Endodermal cell (in vitro differentiated cells): ENCODE measurements at places on chromosomes 7 and 10. TPM values are rescaled to one million over a fixed set of nuclear protein-coding genes. Genes with fewer than 3 reads are reported as not detected.

Gene OR2A7
- total RNA-seq = 4.1 and 4.8 TPM in 2 replicates

Gene CRCP
- total RNA-seq = 22.0 and 25.9 TPM in 2 replicates

Gene TM9SF3
- 134 and 144 TPM in 2 replicates for total RNA-seq

Gene PDE1C
- 0.26 and 0.29 TPM in 2 replicates for total RNA-seq

Gene AGR2
- not detected in 3 replicates for total RNA-seq

DNA sequence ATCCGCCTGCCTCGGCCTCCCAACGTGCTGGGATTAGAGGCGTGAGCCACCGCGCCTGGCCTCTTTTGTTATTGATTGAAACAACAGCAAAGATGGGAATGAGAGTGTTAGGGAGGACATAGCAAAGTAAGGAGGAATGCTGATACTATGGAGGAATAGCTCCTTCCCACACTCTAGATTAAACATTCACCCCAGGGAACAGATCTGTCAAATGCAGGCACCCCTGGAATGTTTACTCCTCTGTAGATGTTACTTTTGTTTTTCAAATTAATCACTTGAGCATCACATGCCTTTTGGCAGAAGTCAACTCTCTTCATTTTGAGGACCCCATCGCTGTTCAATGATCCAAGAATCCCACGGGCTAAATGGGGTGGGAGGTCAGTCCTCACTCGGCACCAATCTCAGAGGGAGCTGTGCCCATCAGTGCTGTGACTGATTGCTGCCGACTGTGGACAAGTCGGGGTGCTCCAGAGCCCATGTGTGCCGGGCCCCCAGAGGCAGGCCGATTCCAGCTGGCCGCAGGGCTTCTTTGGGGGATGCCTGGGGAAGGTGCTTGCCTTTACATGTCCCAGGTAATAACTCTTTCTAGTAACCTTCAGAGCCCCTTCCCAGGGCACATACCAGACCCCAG, 10.2 kb upstream of the COBL start:
- H3K36me3 ChIP-seq = no peaks in the 10 kb centered on the region
- no peak overlapping the region for H3K27ac ChIP-seq
- no peaks in the 10 kb centered on the region for H3K27me3 ChIP-seq

- peaks cover 12% of the 10 kb centered on the region for H3K36me3 ChIP-seq
- H3K4me1 ChIP-seq = no peaks in the 10 kb centered on the region
- no peak overlapping the region for H3K4me3 ChIP-seq
- no peak overlapping the region for H3K27ac ChIP-seq
- DNase-seq = no peak
- no peaks in the 10 kb centered on the region for H3K27me3 ChIP-seq
These were observed 46.5 kb upstream of the FAM20C start for GRCh38 chr7:145863-146262.

DNA sequence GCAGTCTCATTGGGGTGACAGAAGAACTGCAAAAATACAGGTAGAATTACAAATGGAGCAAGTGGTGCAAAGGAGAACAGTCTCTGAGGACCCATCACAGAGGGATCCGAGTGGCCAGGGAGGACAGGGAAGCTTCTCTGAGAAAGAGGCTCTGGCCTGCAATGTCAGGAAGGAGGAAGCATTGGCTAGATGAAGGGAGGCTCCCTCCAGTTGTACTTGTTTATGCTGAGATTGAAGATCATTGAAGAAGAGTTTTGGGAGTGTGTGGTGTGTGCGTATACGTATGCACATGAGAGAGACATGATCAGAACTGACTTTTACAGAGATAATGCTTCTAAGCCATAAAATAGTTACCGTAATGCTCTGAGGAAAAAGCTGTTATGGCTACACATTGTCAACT, 274.7 kb upstream of the FZD8 start:
- no peak for DNase-seq
- H3K4me3 ChIP-seq = no peak overlapping the region
- no peak overlapping the region for H3K27ac ChIP-seq
- no peaks in the 10 kb centered on the region for H3K36me3 ChIP-seq

GRCh38 chr7:135161669-135162068, 8.8 kb downstream of the CYREN start:
- no peak for DNase-seq
- H3K4me1 ChIP-seq = peaks cover 4% of the 10 kb centered on the region
- peaks cover 27% of the 10 kb centered on the region for H3K36me3 ChIP-seq
- no peaks in the 10 kb centered on the region for H3K27me3 ChIP-seq
- no peak overlapping the region for H3K4me3 ChIP-seq

DNA sequence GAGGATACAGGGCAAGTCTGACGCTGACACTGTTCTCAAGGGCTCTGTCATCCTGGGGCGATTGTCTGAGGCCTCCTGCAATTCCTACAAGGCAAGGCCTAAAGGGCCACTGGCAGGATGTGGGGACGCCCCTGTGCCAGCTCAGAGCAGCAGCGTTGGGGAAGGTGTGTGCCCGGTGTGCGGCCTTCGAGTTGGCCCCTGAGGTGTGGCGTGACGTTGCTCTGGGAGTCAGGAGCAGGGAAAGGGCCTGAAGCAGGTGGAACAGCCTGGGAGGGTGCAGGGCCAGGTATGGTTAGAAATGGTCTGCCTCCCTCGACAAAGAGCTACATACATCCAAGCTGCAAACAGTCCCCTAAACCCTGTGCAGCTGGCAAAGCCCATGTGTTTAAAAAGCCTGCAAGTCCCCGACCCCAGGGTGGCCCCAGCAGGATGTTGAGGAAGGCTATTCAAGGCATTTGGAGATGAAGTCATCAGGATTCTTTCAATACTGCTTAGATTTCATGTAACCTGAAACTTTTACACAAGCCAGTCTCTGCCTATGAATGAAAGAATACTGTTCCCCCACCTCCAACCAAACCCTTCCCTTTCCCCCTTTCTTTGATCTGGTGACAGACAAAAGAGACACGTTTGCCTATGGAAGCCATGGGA, 142.5 kb upstream of the TNS3 start:
- no peaks in the 10 kb centered on the region for H3K27me3 ChIP-seq
- H3K4me3 ChIP-seq = no peak overlapping the region
- H3K4me1 ChIP-seq = peaks cover 3% of the 10 kb centered on the region
- peak overlapping the region; percentile 4 for H3K27ac ChIP-seq
- DNase-seq = peak; percentile 63

DNA sequence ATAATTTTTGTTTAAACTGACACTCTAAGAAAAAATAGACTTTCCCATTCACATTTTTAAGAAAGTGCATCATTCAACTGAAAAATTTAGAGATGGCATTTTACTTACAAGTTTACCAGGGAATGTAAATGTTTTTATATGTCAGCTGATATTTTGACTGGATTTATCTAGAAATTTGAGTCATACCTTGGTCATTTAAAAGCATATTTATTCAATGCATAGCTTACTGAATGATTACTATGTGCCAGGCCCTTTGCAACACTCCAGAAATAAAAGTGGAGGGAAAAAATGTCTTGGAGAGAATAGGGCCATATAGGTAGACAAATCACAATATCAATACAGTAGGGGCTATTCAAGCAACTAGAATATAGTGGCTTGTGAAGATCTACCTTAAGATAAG, 98.4 kb upstream of the FAM3C start:
- DNase-seq = no peak
- H3K27ac ChIP-seq = no peak overlapping the region
- H3K4me1 ChIP-seq = no peaks in the 10 kb centered on the region
- H3K4me3 ChIP-seq = no peak overlapping the region
- H3K36me3 ChIP-seq = no peaks in the 10 kb centered on the region

- no peak for DNase-seq
- no peak overlapping the region for H3K27ac ChIP-seq
- H3K4me3 ChIP-seq = no peak overlapping the region
- peaks cover 7% of the 10 kb centered on the region for H3K4me1 ChIP-seq
These were observed 77.1 kb downstream of the BMPER start for GRCh38 chr7:33982425-33982786.

DNA sequence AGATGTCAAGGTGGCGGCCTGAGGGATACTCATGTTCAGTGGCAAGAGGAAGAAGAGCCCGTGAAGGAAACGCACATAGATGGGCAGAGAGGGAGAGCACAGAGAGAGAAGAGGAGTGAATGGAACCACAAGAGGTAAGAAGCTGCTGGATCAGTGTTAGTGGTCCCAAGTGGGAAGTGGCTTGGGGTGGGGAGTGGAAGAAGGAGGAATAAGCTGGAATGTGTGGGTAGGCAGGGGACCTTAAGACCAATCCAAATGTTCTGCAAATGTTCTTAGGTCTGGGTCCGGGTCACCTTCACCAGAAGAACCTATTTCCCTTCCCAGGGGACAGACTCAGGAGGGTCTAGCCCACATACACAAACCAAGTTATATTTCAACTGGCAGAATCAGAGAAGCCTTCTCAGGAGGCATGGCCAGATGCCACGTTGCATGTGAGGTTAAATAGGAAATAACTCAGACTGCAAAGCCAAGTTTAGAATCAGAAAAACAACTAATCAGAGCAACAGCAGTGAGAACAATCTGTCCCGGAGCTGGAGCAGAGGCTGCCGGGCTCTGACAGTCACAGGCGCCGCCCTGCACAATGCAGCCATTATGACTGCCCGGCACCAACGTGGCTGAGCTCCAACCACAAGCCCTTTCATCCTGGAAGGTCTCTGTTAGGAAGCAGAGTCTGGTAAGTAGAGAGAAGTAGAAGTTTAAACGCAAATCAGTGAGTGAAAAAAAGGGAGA, 78.6 kb upstream of the ARMC3 start:
- no peaks in the 10 kb centered on the region for H3K27me3 ChIP-seq
- no peak overlapping the region for H3K4me3 ChIP-seq
- no peaks in the 10 kb centered on the region for H3K36me3 ChIP-seq
- no peaks in the 10 kb centered on the region for H3K4me1 ChIP-seq

DNA sequence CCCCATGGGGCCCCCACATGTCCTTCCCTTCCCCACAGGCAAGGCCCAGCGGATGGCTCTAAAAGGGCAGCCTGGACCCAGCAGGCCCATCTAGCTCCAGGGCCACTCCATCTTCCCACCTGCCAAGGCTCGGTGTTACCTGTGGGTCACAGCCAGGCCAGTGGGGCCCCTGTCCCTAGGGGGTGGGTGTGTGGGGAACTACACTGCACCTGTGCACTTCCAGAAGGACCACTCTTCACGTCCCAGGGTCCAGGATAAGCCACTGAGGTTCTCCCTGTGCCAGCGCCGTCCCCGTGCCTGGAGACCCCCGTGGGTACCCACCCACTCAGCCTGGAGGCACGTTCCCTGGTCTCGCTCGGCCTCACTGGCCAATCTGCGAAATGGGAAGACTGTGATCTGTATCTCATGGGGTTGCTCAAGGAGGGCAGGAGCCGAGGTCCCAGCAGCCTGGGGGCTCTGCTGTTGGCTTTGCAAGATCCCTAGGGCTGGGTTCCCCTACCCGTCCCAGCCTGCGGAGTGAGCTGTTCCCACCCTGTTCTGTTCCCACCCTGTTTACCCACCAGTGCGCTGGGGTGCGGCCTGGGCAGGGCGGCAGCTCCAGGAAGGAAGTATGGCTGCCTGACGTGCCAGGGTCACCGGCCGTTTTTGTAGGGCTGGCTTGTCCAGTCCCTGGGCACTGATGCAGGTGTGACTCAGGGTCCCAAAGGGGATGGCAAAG, 4.6 kb downstream of the PWWP2B start:
- no peaks in the 10 kb centered on the region for H3K36me3 ChIP-seq
- no peaks in the 10 kb centered on the region for H3K27me3 ChIP-seq
- DNase-seq = no peak
- H3K4me1 ChIP-seq = no peaks in the 10 kb centered on the region
- no peak overlapping the region for H3K27ac ChIP-seq

DNA sequence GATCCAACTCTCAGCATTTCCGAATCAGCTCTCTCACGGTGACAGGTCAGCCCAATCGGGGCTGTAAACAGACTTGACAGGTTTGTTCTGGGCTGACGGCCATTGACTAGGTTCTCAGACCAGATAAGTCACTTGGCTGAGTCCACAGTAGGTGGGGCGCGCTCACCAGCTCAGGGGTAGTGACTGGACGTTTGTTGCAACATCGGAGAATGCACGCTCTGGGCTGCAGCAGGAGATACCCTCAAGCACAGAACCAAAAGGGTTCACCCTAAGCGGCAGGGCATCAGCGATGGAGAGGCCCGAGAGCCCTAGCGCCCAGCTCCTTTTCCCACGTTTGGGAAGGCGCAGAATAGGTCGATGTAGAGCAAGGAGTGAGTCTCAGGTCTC, 1.8 kb downstream of the KLLN start:
- H3K4me1 ChIP-seq = no peaks in the 10 kb centered on the region
- H3K4me3 ChIP-seq = peak overlapping the region; percentile 98
- H3K36me3 ChIP-seq = no peaks in the 10 kb centered on the region
- no peaks in the 10 kb centered on the region for H3K27me3 ChIP-seq
- no peak overlapping the region for H3K27ac ChIP-seq

GRCh38 chr7:157870644-157871290, 534.0 kb downstream of the DNAJB6 start:
- no peak overlapping the region for H3K4me3 ChIP-seq
- H3K27ac ChIP-seq = no peak overlapping the region
- H3K27me3 ChIP-seq = no peaks in the 10 kb centered on the region
- no peaks in the 10 kb centered on the region for H3K36me3 ChIP-seq

- H3K36me3 ChIP-seq = no peaks in the 10 kb centered on the region
- peak; percentile 20 for DNase-seq
- no peaks in the 10 kb centered on the region for H3K27me3 ChIP-seq
- peak overlapping the region; percentile 49 for H3K4me3 ChIP-seq
These were observed 145.4 kb downstream of the PTPRN2 start for GRCh38 chr7:158442260-158442659.

GRCh38 chr7:91554883-91555282, 290.6 kb downstream of the FZD1 start:
- no peak overlapping the region for H3K27ac ChIP-seq
- H3K4me1 ChIP-seq = no peaks in the 10 kb centered on the region
- DNase-seq = peak; percentile 80
- no peaks in the 10 kb centered on the region for H3K27me3 ChIP-seq
- no peaks in the 10 kb centered on the region for H3K36me3 ChIP-seq

- H3K4me1 ChIP-seq = peaks cover 2% of the 10 kb centered on the region
- no peak overlapping the region for H3K4me3 ChIP-seq
- no peaks in the 10 kb centered on the region for H3K36me3 ChIP-seq
- DNase-seq = no peak
- H3K27me3 ChIP-seq = no peaks in the 10 kb centered on the region
These were observed 334.3 kb downstream of the CACNA2D1 start for GRCh38 chr7:82109288-82109687.

GRCh38 chr7:128804484-128804883, 12.7 kb downstream of the CCDC136 start:
- H3K4me1 ChIP-seq = no peaks in the 10 kb centered on the region
- H3K36me3 ChIP-seq = peaks cover 13% of the 10 kb centered on the region
- no peak overlapping the region for H3K27ac ChIP-seq
- H3K27me3 ChIP-seq = no peaks in the 10 kb centered on the region

GRCh38 chr7:12529971-12530710, 40.4 kb upstream of the SCIN start:
- no peak overlapping the region for H3K27ac ChIP-seq
- no peak overlapping the region for H3K4me3 ChIP-seq
- no peak for DNase-seq
- no peaks in the 10 kb centered on the region for H3K4me1 ChIP-seq

GRCh38 chr7:108985037-108985436, 415.4 kb downstream of the DNAJB9 start:
- DNase-seq = no peak
- H3K36me3 ChIP-seq = no peaks in the 10 kb centered on the region
- no peaks in the 10 kb centered on the region for H3K27me3 ChIP-seq
- no peak overlapping the region for H3K4me3 ChIP-seq
- no peaks in the 10 kb centered on the region for H3K4me1 ChIP-seq
- no peak overlapping the region for H3K27ac ChIP-seq

- peaks cover 2% of the 10 kb centered on the region for H3K27me3 ChIP-seq
- H3K4me1 ChIP-seq = no peaks in the 10 kb centered on the region
- H3K4me3 ChIP-seq = no peak overlapping the region
- no peaks in the 10 kb centered on the region for H3K36me3 ChIP-seq
These were observed 24.8 kb upstream of the GIMAP8 start for GRCh38 chr7:150425670-150426069.

GRCh38 chr7:97752215-97752614, 20.3 kb downstream of the TAC1 start:
- no peak overlapping the region for H3K27ac ChIP-seq
- H3K4me1 ChIP-seq = no peaks in the 10 kb centered on the region
- H3K27me3 ChIP-seq = no peaks in the 10 kb centered on the region
- no peak overlapping the region for H3K4me3 ChIP-seq
